ENCODE measurements at places on chromosomes 3 and 15.

DNA sequence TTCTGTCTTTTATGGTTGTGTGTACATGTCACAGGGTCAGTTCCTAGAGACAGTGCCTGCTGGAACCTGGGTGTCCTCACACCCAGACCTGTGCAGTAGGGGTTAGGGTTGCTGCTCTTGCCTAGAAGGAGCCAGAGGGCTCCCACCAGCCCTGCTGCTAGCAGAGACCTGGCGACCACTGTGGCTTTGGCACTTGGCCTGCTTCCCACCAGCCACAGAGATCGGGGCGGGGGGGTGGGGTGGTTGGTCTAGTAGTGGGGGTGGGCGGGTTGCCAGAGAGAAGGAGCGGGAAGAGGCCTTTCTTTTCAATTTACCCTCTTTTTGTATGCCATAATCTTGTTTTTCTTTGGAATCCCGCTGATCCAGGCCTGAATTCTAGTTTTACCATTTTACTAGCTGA lies 29.4 kb downstream of the EEFSEC start:
- DNase-seq: no peak

DNA sequence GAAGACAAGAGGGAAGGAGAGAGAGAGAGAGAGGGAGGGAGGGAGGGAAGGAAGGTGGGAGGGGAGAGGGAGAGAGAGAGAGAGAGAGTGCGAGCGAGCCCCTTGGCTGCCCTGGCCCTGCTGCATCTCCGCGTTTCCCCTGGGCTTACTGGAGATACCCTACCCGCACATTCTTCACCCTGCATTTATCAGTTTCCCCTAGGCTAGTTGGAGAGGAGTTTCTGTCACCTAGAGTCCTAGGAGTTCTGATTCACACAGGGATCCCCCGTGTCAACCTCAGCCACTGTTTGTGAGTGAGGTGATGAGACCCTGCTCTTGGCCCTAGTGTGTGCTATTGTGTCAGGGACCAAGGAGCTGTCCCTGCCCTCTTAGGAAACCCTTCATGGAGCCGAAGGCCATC lies 18.7 kb downstream of the BHLHE40 start:
- no peak for DNase-seq

- DNase-seq: peak; percentile 28
Measured at GRCh38 chr3:184005941-184006507, 11.7 kb downstream of the ABCC5 start.

DNA sequence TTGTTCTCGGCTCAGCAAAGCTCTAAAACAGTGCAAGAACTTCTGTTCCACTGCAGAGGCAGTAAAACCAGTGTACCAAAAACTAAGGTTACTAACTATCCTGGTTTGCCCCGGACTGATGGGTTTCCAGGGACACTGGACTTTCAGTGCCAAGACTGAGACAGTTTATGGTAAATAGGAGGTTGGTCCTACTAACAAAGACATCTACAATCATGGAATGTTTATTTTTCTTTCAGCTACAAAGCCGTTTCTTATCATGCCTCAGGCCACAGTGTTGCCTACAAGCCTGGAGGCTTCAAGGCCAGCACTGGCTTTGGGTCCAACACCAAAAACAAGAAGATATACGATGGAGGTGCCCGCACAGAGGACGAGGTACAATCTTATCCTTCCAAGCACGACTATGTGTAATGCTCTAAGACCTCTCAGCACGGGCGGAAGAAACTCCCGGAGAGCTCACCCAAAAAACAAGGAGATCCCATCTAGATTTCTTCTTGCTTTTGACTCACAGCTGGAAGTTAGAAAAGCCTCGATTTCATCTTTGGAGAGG lies 20.8 kb downstream of the CLDN18 start:
- no peak for DNase-seq

DNA sequence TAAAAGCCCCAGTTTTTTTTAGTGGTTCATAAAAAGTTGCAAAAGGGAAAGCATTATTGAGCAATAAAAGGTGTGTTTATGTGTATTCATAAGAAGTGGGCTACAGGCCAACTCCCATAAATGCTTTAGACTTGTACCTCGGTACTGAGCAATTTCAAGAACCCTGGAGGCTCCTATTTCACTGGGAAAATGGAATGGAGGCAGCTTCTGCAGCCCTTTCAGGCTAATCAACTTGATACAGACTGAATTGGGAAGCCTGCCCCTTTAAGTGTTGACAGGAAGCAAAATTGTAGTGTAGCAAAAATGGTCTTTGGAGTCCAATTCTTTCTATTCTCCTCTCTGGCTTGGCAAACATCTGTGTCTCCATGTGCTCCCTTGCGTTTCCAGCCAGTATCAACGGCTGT lies 118.8 kb downstream of the ECT2 start:
- no peak for DNase-seq

DNA sequence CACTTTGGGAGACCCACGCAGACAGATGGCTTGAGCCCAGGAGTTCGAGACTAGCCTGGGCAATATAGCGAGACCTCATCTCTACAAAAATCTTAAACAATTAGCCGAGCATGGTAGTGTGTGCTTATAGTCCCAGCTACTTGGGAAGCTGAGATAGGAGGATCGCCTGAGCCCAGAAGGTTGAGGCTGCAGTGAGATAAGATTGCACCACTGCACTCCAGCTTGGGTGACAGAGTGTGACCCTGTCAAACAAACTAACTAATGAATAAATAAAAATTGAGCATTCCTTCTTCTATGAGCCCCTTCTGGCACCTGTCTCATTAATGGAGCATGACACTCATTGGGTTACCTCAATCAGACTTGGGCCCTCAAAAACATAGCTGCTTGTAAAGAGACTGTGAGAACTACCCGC lies 7.5 kb downstream of the ZDHHC3 start:
- DNase-seq: no peak

DNA sequence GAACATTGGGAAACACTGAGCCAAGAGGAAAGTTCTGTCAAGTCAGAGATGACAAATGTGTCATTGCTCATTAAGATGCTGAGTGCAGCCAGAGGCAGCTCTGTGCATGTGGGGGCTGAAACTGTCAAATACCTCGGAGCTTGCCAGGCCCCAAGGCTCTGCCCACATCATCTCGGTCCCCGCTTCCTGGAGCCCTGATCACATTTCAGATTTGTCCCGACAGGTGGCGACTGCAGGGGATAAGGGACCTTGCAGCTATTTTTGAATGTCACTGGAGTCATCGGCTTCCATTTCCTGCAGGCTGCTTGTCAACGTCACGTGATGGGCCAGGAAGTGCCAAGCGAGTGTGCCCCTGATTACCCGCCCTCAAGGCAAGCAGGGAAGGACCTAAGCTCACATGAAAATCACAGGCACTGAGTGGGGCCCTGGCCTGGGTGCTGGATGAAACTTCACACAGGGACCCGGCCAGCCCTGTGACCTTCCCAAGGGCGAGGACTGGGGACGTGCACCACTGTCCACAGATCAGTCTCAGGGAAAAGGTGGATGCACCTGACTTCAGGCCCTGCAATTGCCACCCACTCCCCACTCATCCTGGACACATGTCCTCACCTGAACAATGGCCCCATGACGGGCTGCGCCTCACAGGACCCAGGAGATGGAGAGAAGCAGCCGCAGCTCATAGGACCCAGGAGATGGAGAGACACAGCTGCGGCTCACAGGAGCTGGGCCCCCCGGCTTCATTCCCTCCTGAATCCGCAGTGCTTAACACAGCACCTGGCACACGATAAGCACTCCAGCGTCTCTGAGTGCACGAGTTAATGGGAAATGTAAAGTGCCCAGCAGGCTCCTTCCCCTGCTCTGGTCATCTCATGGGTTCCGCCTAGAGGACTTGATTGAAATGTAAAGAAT lies 73.4 kb downstream of the NUP210 start:
- DNase-seq: no peak

GRCh38 chr3:120497818-120498217 lies 47.0 kb upstream of the FSTL1 start:
- peak; percentile 10 for DNase-seq

GRCh38 chr3:65339192-65339740 lies 651.5 kb upstream of the ADAMTS9 start:
- DNase-seq: no peak

GRCh38 chr3:105496343-105496742 lies 129.6 kb downstream of the ALCAM start:
- DNase-seq: no peak

- DNase-seq: no peak
Measured at GRCh38 chr3:41726891-41727290, 235.0 kb downstream of the ULK4 start.

- DNase-seq: no peak
Measured at GRCh38 chr3:155885292-155885691, 14.8 kb downstream of the GMPS start.

- DNase-seq: no peak
Measured at GRCh38 chr15:89822611-89822950, 7.9 kb upstream of the ANPEP start.

- DNase-seq: no peak
Measured at GRCh38 chr3:71121429-71122167, 461.9 kb downstream of the FOXP1 start.

DNA sequence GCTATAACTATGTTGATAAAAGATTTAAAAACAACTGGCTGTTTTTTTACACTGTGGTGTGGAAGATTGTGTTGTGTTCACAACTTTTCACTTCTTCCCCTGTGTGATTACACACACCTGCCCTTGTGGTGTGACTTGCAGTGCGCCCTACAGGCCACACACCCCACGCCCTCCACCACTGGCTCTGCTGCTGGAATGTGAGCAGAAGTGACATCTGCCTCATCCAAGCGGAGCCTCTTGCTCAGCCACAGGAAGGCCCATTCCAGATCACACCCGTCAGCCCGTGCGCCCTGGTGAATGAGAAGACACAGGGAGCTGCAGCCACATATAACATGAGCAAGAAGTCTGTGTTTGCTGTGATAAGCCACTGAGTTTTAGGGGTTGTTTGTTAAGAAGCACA lies 7.0 kb downstream of the CCR2 start:
- DNase-seq: no peak

DNA sequence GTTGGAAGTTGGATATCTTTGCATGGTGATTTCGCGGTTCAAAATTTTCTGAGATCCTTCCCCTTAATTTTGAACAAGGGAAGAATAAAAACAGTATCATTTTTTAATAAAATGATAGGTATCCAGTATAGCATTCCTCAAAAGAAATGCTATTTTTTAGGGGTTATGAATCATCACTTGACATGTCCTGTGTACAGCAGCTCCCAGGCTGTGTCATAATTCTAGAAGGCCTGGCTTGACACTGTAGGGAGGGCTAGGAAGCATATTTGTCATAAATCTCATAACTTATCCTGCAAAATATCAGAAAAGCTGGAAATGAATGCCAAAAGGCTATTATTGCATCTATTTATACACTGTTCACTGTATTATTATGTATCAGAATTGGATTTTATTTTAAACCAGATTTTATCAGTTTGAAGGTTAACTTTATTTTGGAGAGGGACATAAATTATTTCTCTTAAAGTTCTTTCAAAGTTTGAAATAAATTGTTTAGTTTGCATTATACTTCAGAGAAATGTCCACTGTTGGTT lies 539.1 kb upstream of the ROBO2 start:
- DNase-seq: no peak

- DNase-seq: no peak
Measured at GRCh38 chr15:61169275-61169903, 59.7 kb downstream of the RORA start.

- peak; percentile 1 for DNase-seq
Measured at GRCh38 chr3:174957551-174958001, 98.4 kb downstream of the NAALADL2 start.

GRCh38 chr15:101534376-101534970 lies 45.0 kb upstream of the PCSK6 start:
- no peak for DNase-seq

GRCh38 chr3:67616046-67616445 lies 38.4 kb downstream of the SUCLG2 start:
- no peak for DNase-seq

DNA sequence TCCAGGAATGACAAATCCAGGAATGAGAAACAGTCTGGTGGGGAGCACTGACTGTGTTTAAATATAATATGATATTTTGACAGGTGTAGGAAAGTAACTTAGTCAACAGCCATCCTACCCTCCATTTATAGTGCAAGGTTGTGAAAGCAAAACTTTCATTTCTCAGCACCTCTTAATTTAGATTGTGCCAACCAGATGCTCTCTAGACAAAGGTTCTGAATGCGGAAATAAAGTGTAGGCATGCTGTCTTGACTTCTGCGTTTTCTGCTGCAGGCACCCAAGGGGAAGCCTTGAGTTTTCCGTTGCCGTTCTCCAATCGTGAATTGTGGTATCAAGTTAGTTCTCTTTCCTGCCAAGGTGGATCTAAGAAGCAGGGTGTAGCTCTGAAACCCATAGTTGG lies 261.9 kb upstream of the SUCLG2 start:
- DNase-seq: no peak

- no peak for DNase-seq
Measured at GRCh38 chr3:152376351-152377183, 107.8 kb downstream of the MBNL1 start.

DNA sequence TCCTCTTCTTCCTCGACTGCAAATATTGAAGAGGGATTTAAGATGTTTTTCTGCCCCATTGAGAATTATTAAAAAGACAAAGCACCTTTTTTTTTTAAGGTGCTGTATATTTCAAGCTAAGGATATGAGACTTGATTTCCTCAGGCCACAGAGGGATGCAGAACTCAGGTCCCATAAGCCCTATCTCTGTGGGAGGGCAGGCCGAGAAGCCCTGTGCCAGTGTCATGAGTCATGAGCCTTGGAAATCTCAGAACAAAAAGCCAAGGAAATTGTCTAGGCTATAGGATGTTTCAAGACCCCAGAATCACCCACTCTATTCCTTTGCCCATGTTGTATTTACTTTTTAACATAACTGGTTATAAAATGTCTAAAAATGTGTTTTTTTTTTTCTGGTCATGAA lies 7.3 kb downstream of the ESYT3 start:
- peak; percentile 32 for DNase-seq

GRCh38 chr3:98645039-98645438 lies 51.6 kb upstream of the CPOX start:
- DNase-seq: no peak

DNA sequence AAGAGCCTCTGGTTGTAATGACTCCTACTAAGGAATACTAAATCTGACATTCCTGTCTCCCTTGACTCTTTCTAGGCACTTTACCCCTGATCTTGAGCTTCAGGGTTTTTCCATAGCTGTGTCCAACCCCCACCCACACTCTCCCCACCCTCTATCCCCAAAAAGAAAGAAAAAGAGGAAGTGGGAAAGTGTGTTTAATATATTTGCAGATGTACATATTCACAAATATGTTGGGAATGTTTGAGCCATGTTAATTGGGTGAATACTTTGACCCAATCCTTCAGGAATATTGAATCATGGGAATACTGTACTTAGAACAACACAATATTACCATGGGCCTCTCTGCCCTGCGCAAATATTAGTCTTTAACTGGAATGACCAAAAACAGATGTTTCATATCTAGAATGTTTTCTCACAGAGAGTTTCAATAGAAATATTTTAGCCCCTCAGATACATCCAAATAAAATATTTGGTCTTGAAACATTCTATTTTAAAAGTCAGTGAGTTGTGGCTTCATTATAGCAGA lies 19.8 kb upstream of the PFN2 start:
- DNase-seq: no peak
